ENCODE measurements at places on chromosomes 7 and 10.

DNA sequence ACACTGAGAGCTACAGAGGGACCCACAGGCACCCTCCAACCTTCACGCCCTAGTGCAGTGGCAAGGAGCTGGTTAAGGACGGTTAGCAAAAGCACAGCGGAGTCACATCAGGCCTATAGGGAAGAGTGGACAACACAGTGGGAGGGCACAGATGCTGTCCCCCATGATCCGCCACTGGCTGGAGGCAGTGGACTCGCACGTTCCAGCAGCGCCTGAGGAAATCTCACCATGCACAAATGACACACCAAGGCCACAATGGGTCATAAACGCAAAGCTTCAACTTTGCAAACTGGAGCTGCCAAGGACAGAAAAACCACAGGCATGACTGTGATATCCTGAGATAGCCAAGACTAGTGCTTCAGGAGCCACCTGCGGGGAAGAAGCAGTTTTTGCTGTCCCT, 58.8 kb downstream of the GRB10 start:
- no peak for DNase-seq

- no peak for DNase-seq
Observed at GRCh38 chr10:36126076-36126475, 484.0 kb upstream of the FZD8 start.

DNA sequence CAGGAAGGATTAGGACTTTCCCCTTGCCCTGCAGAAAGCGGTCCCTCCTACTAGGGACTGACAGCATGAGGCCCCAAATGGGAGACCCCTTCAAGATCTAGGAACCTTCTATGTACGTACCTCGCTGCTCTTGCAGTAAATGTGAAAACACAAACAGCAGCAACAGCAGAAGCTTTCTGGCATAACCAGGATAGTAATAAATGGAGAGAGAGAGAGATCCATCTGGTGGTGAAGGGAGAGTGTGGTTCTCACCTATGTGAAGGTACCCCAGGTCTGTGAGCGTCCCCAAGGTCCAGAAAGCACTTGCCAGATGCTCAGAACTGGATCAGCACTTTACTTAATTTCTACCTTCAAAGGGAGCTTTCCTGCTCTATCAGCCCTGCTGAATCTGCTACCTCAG, 592.7 kb downstream of the PARD3 start:
- DNase-seq: no peak

DNA sequence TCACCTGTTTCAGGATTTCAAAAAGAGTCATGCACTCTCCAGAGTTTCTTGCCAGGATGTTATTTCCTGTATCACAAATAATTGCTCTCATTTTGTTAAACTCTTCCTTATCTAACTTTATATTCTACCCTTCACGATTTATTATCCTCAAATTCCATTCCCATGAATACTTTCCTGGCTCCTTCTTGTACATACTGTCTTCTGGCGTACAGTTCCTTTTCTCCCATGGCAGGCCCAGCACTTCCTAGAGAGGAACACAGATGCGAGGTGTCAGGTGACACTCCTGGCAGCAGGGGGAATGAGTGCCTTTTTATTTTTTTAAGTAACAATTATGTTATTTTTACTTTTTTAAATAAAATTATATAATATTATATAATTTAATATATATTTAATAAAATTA, 411.9 kb downstream of the TFEC start:
- no peak for DNase-seq

DNA sequence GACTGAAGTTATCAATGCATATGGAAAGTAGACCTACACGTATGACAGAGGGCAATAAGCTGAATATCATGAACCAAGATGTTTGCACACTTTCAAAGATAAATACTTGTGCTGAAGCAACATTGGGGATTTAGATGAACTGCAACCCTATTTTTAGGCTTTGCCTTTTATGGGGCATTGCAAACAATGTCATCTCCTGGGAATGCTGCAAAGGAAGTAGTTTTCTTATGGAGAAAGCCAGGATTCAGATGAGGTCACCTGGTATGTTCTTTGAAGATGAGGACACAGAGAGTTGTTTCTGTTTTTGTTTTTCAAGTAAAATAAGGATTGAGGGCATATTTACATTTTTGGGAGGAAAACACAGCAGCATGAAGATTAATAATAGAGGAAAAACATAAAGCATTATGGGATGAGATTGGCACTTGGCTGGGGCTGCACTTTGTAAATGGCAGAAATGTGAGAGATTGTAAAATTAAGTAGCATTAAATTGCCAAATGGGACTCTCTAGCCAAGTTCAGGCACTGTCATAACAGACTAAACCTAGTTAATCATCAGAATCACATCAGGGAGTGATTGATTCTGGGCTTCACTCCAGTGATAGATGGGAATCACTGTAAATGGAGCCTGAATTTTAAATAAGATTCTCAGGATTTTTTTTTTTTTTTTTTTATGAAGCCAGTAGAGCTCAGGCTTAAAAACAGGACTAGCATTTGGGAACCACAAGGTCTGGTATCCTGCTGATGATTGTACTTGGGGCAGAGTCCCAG, 63.1 kb downstream of the MALRD1 start:
- no peak for DNase-seq

GRCh38 chr7:122255454-122255853, 49.1 kb downstream of the FEZF1 start:
- DNase-seq: no peak

DNA sequence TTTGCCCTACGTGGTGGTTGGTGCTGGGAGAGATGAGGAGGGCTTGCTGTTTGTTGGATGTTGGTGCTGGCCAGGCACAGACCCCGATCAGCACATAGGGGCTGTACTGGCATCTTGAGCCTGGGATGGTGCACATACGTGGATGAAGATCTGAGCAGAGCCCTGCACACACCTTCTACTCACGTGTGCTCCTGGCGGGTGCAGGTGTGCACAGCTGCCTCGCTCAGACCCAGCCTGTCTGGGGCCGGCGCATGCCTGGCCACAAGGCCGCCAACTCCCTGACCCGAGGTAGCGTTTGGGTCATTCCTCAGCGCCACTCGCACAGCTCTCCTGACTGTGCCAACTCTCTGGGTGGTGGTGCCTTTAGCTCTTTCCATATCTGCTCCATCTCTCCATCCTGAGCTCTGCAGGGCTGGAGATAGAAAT, 18.6 kb downstream of the PALD1 start:
- DNase-seq: no peak

DNA sequence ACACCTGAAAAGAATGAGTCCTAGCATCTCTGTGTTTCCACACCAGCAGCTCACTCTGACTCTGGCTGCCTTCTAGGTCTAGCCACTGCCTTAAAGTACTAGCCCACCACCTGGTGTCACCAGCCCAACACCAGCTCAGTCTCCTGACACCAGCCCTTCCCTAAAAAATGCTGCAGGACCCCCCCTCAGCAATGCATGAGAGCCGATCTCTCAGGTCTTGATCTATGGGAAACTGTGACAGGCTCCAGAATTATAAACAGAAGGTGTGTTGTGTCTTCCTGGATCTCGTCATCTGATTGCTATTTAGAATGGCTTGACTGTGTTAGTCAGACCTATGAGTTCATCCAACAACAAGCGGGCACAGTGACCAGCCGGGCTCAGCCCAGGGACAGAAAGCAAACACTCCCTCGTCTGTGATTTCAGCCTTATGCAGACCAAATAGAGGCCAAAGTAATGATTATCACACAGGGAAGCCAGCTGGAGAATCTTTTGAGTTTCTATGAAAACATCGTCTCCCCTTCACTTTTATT, 66.6 kb downstream of the CUBN start:
- no peak for DNase-seq

DNA sequence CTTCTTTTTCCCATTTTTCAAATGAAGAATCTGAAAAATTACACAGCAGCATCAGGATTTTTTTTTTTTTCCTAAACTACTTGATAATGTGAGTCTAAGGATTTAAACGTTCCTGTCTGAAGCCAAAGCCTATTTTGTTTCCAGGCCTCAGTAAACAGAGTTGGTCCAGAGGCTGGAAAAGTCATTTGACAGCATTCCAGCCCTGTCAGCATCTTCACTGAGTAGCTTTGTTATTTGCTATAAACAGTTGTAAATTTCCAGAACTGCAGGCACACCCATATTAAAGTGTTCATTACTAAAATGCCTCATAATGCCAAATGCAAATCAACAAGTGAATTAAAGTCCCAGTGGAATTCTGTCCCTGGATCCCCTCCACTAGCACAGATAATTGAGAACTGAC, 35.5 kb upstream of the KMT2E start:
- DNase-seq: no peak

GRCh38 chr10:96794836-96795733, 37.0 kb upstream of the LCOR start:
- no peak for DNase-seq
